ENCODE measurements at places on chromosomes 12 and 14.
A peak's percentile ranks its signal among the peaks of the same experiment; 100 is the strongest.

DNA sequence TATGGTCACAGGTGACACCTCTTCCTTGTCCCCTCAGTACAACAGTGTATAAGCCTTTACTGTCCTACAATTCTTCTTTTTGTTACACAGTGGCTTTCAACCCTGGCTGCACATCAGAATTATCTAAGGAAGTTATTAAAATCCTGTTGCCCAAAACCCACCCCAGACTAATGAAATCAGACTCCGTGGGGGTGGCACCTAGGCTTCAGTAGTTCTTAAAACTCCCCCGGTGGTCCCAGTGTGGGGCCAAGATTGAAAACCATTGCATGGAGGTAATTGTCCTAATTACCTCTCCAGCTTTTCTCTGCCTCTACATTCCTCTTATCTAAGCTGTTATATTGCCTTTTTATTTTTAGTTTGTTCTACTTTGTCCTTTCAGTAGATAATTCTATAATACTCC lies 172.8 kb downstream of the DAD1 start:
- DNase-seq, result no peak

- DNase-seq, result no peak
Measured at GRCh38 chr12:94841177-94841576, 162.3 kb downstream of the NDUFA12 start.

DNA sequence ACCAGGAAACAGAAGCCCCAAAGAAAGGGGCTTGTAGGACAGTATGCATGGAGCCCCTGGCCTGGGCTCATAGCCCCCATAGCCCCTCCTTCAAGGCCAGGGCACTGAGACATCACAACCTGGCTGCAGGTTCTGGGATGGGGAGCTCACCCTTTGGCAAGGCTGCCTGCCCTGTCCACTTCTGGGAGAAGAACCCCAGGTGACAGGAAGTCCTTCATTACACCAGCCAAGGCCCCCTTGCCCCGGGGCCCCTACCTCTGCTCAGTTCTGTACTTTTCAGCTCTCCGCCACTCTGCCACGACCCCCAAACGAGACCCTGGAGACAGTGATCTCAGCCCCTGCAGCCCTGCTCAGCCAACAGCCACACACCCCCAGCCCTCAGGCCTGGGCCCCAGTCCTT lies 223.2 kb upstream of the RTL1 start:
- DNase-seq, result no peak

- no peak for DNase-seq
Measured at GRCh38 chr12:126523891-126524290, 1458.7 kb downstream of the AACS start.

DNA sequence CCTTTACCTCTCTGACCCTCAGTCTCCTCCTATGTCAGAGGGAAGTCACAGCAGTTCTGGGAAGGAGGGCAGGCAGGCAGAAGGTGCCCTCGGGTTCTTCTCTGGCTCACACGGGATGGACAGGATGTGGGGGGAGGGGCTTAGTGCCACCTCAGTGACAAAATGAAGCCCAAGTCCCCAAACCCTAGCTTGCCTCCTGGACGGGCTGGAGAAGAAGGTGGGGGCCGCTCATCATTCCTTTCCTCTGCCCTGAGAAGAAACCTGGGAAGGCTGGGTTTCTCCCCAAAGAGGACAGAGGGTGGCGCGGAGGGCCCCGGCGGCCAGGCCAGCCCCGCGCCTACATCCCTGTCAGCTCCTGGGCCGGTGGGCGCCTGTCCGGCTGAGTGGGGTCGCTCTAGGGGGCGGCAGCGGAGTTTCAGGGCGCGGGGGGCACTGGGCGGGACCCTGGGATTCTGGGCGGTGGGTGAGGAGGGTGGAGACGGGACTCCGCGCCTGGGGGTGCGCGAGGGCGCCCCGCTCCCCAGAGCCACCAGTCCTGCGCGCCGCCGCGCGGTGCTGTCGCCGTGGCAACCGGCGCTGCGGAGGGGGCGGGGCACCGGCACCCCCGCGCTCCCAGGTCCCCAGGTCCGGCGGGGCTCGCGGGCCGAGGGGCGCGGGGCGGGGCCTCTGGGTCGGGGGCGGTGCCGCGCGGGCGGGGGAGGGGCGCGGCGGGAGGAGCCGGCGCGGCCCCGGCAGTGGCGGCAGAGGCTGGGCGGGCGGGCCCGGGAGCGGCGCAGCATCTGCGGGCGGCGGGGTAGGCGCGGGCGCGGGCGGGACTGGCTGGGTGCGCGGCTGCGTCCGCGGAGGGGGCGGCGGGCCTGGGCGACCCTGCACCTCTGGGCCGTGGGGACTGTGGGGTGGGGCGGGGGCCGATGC lies at the start of gene TMEM121:
Gene TMEM121, plus strand, starts transcription at position 723 of the 915 bp plus-strand sequence. CDS start 2,252 bp downstream, outside the sequence.
- peak; percentile 57 for DNase-seq

All from CD4-positive, alpha-beta T cell treated with Interleukin-10 for 1 hour (primary cell).